CD4-positive, alpha-beta memory T cell (primary cell): ENCODE measurements at places on chromosomes 7 and 10.

DNA sequence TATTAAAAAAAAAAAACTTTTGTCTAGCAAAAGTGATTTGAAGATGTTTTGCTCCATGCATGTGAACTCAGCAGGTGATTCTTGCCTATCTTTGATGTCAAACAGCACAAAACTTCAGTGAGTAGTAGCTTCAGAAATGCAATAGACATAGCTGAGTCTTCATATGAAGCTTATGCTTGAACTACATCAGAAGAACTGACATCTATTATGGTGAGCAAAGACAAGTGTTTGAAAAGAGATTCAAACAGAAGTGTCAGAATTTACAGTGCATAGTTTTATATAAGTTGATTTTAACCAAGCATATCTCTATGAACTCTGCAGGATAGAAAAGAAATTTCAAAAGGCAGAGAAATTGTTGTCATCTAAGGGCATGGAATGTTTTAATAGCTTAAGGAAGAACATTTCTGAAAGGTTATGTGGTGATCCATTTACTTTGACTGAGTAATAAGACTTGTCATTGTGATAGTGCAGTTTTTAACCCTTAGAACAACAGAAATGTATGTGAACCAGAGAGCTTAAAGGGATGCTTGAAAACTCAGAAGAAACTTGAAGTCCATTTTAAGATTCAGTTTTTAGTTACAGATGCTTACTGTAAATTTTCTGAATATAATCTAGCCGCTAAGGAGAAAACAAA is 351.4 kb downstream of the MDFIC start:
- no peak for DNase-seq

DNA sequence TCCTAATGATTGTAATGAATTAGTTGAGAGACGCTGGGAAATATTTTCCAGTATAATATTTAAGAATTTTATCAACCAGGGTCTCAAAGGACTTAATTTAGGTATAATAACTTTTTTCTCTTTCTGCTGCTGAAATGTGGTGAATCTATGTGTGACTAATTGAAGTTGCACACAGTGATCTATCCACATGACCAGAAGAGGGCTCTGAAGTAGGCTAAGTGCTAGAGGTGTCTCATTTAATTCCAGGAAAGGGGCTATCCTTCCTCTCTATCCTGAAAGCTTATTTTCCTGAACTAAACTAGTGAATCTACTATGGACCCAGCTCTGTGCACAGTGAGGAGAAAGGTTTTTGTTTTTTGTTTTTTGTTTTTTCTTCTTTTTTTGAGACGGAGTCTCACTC is 294.4 kb upstream of the MYO3A start:
- no peak for DNase-seq

DNA sequence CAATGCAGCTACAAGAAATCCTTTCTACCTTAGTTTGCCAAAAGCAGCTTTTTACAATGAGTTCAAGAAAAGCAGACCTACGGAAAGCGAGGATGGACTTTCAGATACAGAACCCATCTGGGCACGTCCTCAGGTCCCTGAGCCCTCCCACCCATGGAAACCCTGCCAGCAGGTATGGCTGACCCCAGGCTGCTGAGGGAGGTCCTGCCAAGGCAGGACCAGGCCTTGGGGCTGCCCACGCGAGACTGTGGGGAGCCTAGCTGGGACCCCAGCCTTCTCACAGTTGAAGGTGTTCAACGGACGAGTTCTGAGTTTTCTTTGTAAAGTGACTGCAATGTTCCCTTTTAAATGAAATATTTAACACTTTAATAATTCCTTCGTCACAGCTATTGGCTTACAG is 245.0 kb downstream of the MGMT start:
- DNase-seq, result no peak

- no peak for DNase-seq
Observed at GRCh38 chr10:114026189-114027040, 17.3 kb upstream of the ADRB1 start.

DNA sequence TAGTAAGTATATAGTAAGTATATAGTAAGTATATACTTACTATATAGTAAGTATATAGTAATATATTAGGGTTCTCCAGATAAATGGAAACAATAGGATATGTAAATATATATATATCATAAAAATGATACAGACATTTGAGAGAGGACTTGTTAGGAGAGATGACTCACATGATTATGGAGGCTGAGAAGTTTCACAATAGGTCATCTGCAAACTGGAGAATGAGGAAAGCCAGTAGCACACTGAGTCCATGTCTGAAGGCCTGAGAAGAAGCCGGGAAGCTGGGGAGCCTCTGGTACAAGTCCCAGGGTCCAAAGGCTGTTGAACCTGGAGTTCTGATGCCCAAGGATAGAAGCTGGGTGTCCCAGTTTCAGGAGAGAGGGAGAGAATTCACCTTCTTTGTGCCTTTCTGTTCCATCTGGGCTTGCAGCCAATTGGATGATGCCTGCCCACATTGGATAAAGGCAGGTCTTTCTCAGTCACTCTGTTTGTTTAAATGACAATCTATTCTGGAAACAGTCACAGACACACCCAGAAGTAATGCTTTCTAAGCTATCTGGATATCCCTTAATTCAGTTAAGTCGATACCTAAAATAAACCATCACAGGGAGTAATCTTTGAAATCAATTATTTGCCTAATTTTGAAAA is 205.5 kb upstream of the CDC14C start:
- DNase-seq, result no peak

DNA sequence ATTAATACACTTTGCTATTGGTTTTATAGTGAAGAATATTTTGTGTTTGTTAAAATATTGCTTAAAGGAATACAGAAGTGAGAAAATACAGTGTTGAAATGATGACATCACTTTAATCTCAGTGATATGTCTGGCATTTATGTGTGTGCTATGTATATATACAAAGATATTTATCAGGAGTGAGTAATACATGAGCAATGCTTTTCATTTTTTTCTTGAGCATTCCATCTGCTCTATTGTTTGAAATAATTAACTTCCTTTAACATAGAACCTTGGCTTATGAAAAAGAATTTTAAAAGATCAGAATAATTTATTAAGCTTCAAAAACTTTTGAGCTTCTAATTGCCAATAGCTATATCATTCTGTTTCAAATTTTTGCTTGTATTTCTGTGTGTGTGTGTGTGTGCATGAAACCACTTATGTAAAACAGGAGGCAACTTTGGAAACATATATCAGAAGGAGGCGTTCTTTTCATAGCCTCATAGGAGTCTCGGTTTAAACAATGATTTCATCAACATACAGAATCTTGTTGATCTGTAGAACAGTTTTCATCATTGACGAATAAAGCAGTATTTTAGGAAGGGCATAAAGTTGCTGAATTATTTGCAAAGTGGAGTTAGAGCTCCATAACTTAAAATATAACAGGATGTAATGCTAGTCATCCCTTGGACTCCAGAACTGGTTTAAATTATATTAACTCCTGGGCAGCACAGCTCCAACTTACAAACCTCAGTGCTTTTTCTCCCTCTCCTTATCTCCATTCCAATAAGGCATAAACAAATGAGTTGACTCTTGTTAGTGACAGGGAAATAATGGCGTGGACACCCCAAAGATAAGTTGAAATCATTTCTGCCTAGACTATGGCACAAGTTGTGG is 228.4 kb upstream of the DGKB start:
- no peak for DNase-seq

DNA sequence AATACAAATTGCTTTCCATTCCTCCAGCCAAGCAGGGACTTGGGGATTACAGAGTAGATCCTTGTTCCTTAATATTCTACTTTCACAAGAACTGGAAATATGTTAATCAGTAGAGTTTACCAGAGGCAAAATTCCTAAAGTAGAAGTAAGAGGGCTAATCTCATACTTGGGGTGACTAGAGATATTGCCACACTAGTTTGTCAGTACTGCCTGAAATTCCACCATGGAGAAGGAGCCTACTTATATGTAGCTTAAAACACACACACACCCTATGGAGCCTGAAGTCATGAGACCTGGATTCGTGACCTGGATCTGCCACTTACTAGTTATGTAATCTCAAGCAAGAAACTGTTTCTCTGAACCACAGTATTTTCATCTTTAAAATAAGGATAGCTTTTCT is 33.9 kb downstream of the STRIP2 start:
- DNase-seq, result no peak

DNA sequence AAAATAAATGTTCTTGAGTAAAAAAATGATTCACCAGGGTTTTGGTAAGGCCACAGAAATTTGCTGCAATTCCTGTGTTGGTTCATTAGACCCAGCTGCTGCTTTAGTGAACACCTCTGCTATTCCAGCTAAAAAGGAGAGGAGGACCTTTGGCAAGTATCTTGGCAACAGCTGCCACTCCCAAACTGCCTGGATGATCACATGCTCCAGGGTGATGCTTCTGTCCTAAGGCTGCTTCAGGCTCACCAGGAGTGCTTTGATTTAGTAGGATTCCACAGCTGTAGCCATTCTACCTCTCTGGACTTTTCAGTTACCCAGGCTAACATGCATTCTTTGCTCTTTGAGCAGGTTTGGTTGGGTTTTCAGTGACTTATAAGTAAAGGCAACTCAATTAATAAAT is 82.6 kb upstream of the NPVF start:
- no peak for DNase-seq

- no peak for DNase-seq
Observed at GRCh38 chr10:116115036-116115641, 157.9 kb downstream of the GFRA1 start.

DNA sequence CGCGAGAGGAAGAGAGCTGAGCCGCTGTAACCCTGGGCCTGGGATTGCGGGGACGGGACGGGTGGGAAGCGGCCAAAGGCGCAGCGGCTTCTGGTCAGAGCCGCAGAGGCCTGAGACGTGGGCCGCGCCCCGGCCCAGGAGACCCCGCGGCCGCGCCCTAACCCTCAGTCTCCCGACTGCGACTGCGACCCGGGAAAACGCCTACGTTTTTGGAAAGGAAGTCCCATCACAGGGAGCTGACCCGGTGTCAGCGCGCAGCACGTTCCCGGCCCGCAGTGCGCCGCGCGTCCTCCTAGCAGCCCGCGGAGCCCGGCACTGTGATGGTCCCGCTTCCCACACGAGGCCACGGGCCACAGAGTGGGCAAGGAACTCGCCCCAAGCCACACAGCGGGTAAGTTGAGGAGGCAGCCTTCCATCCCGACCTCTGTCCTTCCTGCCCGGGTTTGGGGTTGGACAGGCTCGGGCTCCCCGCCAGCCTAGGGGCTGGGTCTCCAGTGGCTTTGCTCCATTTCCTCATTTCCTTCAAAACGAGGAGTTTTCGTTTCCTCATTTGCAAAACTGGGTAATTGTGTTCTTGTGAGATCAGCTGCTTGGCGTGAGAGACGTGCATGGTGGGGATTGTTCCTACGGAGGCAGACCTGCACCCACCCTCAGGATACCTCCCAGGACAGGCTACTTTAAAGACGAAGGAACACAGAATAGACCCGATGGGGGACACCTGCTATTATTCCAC is 1.2 kb downstream of the GPNMB start:
- DNase-seq, result no peak

- no peak for DNase-seq
Observed at GRCh38 chr10:22770270-22770669, 55.9 kb upstream of the PIP4K2A start.

DNA sequence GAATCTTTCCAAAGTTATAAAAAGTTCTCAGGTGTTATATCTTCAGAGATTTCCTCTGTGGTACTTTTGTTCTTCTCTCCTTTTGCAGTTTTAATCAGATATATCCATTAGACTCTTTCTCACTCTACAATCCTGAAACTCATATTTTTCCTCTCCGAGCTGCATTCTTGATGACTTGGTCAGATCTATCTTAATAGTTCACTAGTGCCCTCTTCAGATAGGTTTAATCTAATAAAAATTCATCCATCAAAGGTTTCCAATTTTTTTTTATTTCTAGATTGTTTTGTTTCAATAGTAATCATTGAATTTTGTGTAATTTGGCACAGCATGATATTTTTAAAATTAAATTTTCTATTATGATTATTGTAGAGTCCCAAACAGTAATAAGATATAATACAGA is 21.8 kb upstream of the DGKB start:
- DNase-seq, result no peak

DNA sequence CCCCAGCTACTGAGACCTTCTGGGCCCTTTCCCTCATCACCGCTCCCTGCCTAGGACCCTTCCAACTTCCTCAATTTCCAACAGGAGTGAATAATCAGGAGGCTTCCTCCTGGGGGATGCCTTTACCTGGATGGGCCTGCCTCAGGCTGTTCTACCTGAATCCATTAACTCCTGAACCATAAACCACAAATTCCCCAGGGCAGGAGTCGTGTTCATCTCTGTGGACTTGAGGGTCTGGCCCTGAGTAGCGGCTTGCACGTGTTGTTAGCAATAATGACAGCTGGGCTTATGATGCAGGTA is 105.1 kb upstream of the GPR26 start:
- DNase-seq, result no peak

GRCh38 chr7:50681432-50682045 is 101.2 kb downstream of the GRB10 start:
- DNase-seq, result no peak

DNA sequence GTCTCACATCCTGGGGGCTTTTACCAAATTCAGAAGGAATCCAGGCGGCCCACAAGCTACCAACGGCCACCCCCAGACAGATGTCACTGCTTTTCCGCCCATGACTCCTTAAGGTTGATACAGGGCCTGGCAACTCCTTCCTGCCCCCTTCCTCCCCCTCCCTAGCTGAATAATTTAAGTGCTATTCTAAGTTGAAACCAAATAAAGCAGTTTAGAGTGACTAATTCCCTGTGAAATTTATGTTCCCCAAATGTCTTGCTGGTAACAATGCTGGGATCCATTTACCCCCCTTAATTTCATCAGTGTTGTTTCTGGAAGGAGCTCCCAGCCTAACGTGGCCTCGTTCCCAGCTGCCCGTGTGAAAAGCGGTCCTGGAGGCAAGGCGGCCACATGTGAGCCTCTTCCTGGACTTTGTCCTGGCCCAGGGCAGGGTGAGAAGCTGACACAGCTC is 109.6 kb downstream of the TMEM130 start:
- no peak for DNase-seq

DNA sequence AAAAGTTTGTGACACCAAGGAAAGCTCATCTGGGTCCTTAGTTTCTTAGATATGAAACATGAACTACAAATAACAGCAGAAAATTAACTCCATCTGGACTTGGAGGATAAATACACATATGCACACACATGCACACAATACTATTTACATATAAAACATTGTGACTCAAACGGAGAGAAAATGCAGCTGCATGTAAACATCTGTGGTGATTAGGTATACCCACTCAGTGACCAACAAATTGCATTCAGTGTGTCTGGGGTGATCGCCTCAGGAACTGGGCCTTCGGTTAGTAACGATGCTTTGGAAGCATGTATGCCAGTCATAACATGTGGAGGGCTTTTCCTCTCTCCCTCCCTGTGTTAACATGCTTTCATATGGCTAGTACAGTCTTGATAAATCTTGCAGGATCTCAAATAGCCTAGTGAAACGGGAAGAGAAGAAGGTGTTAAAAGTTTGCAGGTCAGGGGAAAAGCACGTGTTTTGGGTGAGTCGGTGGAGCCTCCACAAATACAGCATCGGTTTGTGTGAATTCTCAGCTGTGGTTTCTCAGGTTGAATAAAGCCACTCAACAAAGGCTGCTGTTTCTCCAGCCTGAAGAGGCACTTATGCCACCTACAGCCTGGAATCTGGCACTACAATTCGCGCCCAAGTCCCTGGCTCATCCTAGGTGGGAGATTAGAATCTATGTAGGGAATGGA is 8.7 kb upstream of the GLRX3 start:
- DNase-seq, result peak; percentile 38

GRCh38 chr10:5813091-5813340 is 218 bp downstream of the GDI2 start:
- no peak for DNase-seq
